CD8-positive, alpha-beta T cell (primary cell): ENCODE measurements at places on chromosomes 7 and 10.

DNA sequence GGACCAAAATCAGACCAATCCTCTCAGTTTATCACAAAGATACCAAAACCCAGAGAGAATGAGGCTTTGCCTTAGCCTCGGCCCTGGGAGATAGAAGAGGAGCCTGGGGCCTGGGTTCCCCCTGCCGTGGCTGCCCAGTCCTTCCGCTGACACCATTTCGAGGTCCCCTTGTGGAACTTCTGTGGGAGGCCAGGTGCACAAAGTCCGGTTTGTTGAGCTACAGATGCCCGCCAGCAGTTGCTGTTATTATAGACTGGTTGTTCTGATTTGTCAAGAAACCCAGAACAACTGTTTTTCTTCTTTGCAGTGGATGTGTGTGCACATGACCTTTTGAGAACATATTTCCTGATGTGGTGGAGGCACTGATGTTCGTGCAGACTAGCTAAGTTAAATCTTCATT, 47.6 kb downstream of the CUX1 start:
- no peak for DNase-seq

DNA sequence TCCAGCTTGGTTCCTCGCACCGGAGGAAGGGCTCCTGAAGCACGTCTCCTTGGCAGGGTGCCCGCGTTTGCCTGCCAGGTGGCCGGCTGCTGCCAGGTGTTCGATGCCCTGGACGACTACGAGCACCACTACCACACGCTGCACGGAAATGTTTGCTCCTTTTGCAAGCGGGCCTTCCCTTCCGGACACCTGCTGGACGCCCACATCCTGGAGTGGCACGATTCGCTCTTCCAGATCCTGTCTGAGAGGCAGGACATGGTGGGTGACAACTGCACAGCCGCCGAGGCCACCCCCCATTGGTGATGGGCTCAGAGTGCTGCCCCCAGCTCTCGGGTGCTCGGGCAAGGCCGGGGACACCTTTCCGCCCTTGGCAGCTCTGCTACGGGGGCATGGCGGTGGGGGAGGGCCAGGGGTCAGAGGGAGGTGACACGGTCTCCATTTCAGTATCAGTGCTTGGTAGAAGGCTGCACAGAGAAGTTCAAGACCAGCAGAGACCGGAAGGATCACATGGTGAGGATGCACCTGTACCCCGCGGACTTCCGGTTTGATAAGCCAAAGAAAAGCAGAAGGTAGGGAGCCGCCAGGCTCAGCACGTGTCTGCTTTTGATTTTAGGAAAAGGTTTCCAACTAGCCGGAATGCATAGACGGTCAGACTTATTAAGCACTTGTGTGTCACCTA, 1.1 kb downstream of the ZNF511 start:
- DNase-seq: no peak

GRCh38 chr7:94253686-94254085, 141.0 kb upstream of the COL1A2 start:
- no peak for DNase-seq

- DNase-seq: no peak
Measured at GRCh38 chr10:80493522-80494051, 39.5 kb downstream of the TSPAN14 start.

DNA sequence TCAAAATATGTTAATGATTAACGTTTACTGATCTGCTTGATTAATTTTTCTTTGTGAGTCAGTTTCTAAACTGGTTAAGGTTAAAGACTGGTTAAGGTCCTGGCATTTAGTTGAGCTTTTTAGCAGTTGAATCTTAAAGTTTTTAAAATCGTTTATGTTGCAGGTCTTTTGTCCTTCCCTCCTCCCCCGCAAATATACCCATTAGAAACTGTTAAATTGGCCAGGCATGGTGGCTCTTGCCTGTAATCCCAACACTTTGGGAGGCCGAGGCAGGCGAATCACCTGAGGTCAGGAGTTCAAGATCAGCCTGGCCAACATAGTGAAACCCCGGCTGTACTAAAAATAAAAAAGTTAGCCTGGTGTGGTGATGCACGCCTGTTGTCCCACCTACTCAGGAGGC, 100.9 kb downstream of the PODXL start:
- DNase-seq: no peak

- DNase-seq: no peak
Measured at GRCh38 chr7:139870380-139870779, 41.3 kb downstream of the TBXAS1 start.

- DNase-seq: no peak
Measured at GRCh38 chr7:14219125-14219524, 229.7 kb upstream of the ETV1 start.

- DNase-seq: no peak
Measured at GRCh38 chr10:125953778-125954385, 57.5 kb downstream of the FANK1 start.

DNA sequence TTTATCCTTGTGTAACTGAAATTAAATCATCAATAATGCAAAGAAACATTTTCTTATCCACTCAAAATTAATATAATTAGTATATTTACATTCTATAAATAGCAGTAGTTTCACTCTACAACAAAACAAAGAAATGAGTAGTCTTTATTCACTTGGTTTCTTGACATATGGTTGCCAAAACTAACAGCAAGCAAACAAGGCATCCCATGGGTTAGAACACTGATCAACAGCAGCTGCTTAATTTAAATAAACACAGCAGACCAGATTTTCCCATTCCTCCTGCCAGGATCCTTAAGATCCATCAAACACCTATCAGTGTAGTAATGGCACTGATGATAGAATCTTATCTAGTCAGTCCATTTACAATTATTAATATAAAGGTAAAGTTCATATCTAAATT, 22.1 kb downstream of the NCAPG2 start:
- DNase-seq: no peak

DNA sequence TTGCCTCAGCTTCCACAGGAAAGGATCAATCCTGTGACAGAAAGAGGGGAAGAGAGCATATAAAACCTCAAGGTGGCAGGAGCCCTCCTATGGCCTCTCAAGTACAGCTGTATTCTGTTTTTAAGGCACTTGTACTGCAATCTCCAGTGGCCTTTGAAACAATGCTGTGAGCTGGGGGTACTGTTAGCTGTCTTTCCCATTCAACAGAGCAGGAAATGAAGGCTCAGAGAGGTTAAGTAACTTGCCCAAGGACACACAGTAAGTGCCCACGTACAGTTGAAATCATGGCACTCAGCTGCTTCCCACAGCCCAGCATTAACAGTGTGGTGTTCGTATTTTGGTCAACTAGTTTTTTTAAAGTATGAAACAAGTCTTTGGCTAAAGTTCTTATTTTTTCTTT, 34.0 kb downstream of the DUSP5 start:
- DNase-seq: no peak

- DNase-seq: no peak
Measured at GRCh38 chr10:98349508-98349922, 65.5 kb downstream of the PYROXD2 start.

- DNase-seq: no peak
Measured at GRCh38 chr7:45021604-45022296, 21.7 kb downstream of the CCM2 start.

- no peak for DNase-seq
Measured at GRCh38 chr7:57210871-57211270, 78.6 kb upstream of the ZNF479 start.

DNA sequence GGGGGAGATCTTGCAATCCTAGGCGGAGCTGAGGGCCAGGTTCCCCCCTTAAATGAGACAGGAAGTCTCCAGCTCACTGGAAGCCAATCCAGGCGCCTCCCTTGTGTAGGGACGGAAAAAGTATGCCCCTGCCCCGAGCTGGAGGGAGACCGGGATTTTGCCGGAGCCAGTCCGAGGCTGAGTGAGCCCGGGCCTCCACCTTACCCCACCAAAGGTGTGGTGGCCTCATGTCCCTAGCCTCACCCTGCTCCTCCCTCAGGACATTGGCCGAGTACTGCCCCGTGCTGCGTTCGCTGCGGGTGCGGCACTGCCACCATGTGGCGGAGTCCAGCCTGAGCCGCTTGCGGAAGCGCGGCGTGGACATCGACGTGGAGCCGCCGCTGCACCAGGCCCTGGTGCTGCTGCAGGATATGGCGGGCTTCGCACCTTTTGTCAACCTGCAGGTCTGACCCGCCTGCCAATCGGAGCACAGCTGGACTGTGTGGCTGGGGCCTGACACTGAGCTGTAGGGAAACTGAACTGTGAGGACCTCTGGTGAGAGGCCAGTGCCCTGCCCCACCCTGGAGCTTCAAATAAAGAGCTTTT, 2.0 kb downstream of the FBXL15 start:
- DNase-seq: no peak

GRCh38 chr10:98855403-98856189, 380.1 kb downstream of the HPSE2 start:
- DNase-seq: no peak

- DNase-seq: no peak
Measured at GRCh38 chr10:73480158-73480557, 15.7 kb downstream of the PPP3CB start.

DNA sequence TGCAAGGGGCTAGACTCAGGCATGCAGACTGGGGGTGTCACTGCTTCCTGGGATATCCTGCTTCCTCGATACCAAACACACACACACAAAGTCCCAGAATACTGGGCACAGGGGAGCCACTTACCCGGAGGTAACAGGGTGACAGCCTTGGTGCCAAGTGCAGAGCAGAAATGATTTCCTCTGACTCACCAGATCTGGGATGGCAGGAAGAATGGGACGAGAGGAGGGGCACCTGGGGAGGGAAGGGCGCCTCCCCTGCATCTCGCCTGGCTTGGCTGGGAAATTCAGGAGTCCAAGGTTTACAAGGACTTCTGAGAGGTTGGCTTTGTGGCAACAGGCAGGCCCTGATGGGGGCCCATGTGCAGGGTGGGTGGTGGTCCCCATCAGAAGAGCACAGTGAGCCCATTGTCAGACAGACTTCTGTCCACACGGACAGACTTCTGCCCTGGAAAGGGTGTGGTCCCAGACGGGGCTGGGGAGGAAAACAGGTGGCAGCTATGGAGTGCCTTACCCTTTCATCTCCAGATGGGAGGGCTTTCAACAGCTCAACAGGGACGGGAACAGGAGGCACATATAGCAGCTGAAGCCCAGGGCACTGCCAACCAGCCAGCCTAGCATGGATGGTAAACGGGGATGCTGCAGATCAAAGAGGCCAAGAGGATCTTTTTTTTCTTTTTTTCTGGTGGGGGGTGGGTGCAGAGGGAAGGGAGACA, 9.7 kb upstream of the CCL24 start:
- DNase-seq: no peak

- no peak for DNase-seq
Measured at GRCh38 chr10:93849593-93849992, 44.2 kb upstream of the SLC35G1 start.

GRCh38 chr7:49791088-49791741, 17.8 kb downstream of the VWC2 start:
- no peak for DNase-seq

DNA sequence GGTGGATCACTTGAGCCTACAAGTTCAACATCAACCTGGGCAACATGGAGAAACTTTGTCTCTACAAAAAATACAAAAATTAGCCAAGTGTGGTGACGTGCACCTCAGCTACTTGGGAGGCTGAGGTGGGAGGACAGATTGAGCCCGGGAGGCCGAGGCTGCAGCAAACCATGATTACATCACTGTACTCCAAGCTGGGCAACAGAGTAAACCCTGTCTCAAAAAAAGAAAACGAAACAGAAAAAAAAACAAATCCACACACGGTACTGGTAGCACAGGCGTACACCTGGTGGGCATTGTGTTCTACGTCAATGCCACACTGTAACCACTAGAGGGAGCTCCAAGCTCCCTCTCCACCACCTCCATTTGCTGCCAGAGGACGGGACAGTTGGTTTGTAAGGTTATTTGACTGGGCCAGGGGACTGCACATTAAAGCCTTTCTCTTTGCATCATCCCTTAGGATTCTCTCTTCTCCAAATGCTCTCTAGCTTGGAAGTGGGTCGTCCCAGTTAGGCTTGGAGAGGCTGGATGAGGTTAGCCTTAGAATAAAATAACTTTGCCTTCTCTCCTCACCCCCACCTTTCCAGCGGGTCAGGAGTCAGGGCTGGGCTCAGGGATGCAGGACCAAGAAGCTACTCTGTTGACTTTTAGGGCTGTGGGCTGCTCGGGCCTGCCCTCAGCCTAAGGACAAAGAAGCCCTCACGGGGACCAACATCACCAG, 130.8 kb downstream of the SORBS1 start:
- DNase-seq: no peak

DNA sequence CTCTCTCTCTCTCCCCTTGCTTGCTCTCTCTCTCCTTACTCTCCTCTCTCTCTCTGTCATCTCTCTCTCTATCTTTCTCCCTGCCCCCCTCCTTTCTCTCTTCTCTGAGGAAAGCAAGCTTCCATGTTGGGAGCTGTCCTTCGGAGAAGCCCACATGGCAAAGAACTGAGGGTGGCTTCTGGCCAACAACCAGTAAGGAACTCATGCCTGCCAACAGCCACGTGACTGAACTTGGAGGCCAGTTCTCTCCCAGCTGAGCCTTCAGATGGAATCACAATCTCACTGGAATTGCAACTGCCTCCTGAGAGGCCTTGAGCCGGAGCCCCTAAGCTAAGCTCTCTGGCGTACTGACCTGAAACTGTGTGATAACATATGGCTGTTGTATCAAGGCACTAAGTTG, 12.0 kb upstream of the DHTKD1 start:
- no peak for DNase-seq

DNA sequence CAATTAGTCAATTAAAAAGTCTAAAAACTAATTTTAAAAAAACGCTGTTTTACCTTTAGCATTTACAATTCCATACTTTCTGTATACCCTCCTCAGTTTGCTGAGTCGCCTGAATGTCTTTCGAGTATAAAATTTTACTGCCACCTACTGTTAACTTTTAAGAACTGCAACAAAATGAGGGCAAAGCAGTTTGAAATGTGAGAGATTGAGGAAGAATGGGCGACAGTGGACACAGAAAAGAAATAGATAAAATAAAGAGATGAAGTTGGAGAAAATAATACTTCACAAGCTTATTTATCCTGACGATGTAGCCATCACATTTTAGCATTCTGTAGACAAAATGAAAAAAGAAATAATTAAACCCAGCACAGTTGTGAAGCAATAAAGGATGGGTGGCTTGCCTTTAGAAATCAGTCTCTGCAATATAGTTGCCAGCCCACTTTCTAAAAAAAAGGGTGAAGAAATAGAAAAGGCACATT, 110.8 kb upstream of the PTN start:
- DNase-seq: no peak

GRCh38 chr7:46100521-46100920, 179.4 kb upstream of the IGFBP3 start:
- DNase-seq: no peak

DNA sequence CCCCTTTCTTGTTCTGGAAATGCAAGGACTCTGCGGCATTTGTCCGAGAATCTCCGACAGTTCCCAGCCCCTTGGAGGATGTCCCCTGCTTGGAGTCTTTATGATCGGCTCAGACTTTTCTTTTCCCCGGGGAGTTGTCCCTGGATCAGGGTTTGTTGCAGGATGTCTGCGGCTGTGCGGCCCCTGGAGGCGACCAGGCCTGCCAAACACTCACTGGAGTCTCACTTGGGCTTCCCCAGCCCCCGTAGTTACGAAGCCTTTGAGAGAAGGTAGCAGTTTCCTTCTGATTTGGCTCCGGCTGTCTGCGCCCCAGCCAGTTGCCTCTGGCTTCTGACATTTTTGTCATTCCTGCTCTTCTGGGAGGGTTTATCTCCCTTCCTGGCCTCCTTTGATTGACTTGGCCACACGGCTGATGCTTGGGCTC, 16.1 kb downstream of the COL26A1 start:
- no peak for DNase-seq

- DNase-seq: no peak
Measured at GRCh38 chr10:133226251-133226808, 3.7 kb upstream of the UTF1 start.
